Cerebellar cortex (tissue), 1 donor: ENCODE measurements at places on chromosomes 2 and 18.
A peak's percentile ranks its signal among the peaks of the same experiment; 100 is the strongest.

GRCh38 chr2:101704816-101705578 lies 7.5 kb downstream of the MAP4K4 start:
- no peak for DNase-seq

DNA sequence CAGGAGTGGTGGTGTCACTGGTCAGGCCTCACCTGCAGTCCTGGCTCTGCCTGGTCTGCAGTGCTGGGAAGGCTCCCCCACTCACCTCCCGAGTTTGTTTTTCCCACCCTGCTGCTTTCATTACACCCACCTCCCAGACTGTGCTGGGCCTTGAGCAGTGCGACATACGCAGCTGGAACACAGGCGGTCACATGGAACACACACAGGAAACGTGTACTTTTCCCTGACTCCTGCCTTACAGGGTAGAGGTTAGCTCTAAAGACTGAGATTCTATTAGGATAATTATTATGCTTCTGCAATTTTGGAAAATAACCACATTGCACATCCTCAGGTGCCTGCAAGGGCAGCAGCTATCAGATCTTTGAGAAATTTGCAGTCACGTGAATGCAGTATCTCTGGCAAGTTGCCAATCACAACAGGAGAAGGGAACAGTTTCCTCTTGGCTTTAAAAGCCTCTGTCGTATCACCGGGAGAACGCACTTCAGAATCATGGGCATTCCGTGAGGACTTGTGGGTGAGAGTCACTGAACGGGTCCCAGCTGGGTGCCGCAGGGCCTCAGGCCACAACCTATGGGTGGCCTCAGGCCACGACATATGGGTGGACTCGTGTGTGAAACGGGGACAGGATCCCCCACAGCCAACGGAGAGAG lies 136.5 kb downstream of the ZNF236 start:
- DNase-seq = peak; percentile 25

DNA sequence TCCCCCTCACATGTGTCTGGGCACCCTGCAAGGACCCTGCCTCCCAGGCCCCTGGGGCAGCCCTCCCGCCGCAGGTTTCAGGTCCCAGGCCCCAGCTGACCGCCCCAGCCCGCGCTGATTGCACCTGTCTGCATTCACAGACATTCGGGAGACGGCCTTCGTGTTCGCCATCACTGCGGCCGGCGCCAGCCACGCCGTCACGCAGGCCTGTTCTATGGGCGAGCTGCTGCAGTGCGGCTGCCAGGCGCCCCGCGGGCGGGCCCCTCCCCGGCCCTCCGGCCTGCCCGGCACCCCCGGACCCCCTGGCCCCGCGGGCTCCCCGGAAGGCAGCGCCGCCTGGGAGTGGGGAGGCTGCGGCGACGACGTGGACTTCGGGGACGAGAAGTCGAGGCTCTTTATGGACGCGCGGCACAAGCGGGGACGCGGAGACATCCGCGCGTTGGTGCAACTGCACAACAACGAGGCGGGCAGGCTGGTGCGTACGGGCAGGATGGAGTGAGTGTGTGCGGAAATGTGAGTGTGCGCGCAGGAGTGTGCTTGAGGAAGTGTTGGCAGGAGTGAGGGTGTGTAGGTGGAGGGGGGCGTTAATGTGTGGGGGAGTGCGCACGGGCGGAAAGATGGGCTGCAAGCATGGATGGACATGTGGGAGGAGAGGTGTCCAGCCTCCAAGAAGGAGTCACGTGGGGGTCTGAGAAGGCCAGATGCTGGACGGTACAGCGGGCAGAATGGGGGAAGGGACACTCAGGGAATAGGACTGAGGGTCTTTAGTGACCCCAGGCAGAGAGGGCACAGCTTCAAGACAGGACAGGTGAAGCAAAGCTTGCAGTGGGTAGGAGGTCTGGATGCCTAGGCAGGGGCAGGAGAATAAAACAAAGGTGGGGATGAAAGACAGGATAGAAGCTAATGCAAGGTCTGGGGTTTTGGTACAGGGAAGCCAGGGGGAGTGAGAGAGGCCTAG lies 9.0 kb upstream of the WNT10A start:
- DNase-seq = no peak

DNA sequence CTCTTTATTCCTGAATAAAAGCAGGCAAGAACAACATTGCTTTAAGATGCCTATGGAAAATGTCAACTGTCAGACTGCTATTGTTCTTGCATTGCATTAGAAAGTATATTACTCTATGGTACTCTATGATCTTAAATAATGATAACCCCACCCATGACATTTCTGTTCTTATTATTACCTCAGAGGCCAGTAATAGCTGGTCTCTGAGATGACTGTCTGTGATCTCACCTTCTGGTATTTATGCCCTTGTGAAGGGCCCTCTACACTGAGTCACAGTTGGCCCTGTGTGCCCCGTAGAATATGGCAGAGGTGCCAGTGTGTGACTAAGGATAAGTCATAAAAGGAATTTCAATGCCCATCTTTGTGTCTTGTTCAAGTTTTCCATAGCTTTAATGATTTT lies 61.0 kb downstream of the SPP2 start:
- DNase-seq = no peak

DNA sequence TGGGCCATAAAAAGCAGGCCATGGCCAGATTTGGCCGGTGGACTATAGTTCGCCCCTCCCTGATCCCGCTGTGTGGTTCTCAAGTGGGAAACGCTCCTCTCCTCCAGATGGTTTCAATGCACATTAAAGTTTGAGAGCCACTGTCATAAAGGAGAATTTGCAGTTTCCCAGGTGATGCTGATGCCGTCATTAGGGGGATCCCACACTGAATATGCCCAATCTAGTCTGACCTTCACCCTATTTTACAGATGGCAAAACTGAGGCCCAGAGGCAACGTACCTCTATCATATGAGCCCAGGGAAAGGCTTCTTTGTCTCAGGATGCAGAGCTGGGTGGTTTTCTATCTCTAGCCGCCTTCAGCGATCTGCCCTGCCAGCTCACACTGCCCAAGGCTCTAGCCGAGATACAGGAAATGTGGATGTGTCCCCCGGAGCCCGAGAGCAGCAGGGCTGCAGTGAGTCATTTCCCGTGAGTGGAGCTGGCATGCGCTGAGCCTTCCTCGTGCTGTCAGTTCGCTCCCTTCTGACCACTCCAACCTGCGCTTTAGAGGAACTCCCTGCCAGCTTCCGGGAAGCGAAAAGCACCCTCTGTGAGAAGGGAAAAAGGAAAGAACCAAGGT lies 116.2 kb downstream of the SMAD7 start:
- DNase-seq = peak; percentile 88

- no peak for DNase-seq
These were observed 277.5 kb downstream of the BCL11A start for GRCh38 chr2:60275958-60276357.

DNA sequence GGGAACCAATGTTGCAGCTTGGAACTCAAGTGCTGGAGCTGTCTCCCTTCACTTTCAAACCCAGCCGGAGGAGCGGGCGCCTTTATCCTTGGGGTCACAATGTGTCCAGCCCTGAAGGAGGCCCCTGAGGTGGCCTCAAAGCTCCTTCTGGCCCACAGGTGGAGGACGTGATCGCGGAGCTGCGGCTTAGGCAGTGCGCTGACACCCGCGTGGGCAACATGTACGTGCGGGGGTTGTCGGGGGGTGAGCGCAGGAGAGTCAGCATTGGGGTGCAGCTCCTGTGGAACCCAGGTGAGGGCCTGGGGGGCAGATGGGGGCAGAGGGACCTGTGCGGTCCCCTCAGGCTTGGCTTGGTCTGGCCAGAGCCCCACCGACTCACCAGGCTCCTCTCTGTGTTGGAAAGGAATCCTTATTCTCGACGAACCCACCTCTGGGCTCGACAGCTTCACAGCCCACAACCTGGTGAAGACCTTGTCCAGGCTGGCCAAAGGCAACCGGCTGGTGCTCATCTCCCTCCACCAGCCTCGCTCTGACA lies 13.5 kb downstream of the ABCG8 start:
- DNase-seq = no peak

DNA sequence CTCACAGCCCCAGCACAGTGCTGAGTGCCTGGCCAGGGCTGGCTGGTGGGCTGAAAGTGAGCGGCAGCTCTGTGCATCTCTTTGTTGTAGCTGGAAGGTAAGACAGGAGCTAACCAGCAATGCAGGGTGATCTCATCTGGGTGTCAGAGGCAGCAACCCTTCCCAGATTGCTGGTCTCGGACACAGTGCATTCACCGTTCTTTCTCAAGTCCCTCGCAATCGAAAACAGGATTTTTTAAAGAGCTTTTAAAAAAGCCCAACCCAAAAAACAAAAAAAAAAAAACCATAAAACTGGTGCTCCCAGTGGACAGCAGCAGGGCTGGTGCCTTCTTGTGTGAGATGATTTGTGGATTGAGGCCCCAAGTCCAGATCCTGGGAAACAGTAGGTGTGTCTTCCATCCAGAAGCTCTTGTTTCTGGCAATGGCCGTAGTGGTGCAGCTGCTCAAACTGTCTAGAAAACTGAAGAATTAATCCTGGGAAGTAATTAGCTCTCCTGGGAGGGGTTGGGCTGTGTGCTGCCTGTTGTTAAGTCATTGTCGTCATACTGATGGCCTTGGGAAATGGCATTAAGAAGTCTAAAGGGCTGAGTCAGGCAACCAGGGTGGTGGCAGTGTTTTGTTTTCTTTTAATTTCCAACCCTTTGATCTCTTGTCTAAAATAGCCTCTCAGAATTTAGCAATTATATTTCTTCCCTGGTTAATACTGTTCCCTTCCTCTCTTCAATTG lies 156.7 kb downstream of the KLHL29 start:
- DNase-seq = no peak

DNA sequence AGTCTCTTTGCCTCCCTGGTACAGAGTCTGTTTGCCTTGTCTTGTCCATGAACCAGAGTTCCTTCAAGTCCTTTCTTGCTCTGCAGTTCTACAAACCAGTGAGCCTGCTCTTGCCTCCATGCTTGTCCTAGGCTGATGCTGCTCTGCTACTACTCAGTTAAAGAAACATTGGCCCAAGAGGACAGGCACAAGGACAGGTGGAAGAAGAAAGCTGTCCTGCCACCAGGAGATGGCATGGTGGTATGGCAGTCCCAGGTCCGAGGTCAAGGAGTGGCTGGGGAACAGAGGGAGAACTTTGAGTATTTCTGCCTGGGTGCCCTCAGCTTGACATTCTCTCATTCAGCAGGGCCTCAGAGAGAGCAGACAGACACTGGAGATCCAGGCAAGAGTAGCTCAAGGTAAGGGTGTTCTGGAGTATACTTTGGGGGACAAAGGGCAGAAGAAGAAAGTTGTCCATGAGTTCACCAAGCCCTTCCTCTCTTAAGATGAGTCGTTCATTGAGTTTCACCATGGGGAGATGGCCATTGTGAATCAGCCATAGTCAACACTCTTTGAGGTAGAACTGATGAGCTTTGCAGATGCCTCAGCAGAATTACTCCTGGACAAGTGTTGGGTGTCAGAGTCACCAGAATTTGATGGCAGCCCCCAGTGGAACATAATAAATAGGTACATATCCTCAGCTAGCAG lies 20.4 kb downstream of the TTC32 start:
- DNase-seq = no peak

DNA sequence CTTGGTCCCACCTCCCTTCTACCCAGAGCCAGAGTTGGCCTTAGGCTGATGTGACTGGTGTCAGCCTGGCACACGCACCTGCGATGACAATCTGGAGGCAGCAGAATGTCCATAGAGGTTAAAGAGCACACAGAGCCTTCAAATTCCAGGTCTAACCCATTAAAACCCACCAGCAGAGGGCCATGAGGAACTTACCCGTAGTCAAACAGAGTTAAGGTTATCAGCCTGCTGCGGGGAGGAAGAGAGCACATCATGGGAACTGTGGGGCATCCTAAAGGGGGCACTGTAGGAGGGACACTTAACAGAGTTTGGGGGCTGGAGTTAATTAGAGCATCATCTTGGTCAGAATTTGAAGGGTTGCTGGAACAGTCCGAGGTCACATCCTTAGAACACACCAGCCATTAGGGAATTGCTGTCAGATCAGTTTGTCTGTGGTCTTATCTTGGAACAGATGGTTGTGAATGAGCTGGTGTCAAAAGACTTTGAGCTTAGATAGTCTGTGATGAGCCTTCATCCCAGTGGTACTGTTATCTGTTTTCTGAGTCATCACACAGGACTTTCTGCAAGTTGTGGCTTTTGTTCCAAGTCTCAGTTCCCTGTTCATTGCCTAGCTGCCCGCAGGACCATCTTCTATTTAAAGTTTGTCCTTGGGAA lies 248.6 kb downstream of the LOXHD1 start:
- no peak for DNase-seq

- DNase-seq = no peak
These were observed 99.6 kb upstream of the DDX18 start for GRCh38 chr2:117714745-117715417.

GRCh38 chr18:79447703-79448367 lies 52.1 kb downstream of the NFATC1 start:
- DNase-seq = no peak

DNA sequence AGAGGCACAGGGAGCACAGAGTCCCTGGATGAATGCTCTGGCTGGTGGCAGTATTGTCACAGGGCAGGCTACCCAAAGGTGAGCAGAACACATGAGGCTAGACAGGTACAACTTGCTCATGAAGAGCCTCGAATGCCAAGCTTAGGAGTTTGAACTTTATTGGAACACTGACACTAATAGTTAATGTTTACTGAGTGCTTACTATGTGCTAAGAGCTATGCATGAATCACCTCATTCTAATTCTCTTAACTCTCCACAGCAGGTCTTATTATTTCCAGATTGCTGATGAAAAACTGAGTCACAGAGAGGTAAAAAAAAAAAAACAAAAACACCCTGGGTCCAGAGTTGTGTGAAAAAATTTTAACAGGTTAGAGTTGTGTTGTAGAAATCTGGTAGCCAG lies 6.1 kb upstream of the EMX1 start:
- no peak for DNase-seq

GRCh38 chr18:32278177-32278799 lies 88.4 kb downstream of the MEP1B start:
- DNase-seq = no peak

GRCh38 chr2:223944166-223944702 lies 901 bp downstream of the WDFY1 start:
- DNase-seq = peak; percentile 50
